ENCODE measurements at places on chromosomes 3 and 15. TPM values are rescaled to one million over a fixed set of nuclear protein-coding genes. Genes with fewer than 3 reads are reported as not detected.
A peak's percentile ranks its signal among the peaks of the same experiment; 100 is the strongest.

Gene KIF15
- 40.1 TPM for total RNA-seq

Gene HTR3E
- total RNA-seq: not detected

Gene ACVR2B
- total RNA-seq: 9.1 TPM

Gene MCF2L2
- total RNA-seq: 11.5 TPM

Gene DUT
- total RNA-seq: 279 TPM

- DNase-seq: no peak
Measured at GRCh38 chr15:99477791-99478471, 87.9 kb upstream of the MEF2A start.

DNA sequence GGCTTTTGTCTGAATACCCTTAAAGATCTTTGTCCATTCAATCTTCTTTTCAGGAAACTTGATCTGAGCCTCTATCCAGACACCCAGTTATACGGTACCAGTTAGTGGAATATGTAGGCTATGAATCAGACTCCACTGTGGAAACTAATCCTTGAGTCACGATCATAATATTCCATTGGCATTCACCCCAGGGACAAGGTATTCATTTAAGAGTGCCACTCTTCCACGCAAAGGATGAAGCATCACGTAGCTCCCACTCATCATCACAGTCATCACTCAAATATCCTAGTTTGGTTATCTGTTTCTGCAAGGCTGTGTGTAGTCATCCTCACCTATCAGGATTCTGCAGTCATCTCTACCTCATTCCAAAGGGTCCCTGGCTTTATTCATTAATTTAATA lies 85.6 kb downstream of the NEDD4 start:
- no peak for DNase-seq

DNA sequence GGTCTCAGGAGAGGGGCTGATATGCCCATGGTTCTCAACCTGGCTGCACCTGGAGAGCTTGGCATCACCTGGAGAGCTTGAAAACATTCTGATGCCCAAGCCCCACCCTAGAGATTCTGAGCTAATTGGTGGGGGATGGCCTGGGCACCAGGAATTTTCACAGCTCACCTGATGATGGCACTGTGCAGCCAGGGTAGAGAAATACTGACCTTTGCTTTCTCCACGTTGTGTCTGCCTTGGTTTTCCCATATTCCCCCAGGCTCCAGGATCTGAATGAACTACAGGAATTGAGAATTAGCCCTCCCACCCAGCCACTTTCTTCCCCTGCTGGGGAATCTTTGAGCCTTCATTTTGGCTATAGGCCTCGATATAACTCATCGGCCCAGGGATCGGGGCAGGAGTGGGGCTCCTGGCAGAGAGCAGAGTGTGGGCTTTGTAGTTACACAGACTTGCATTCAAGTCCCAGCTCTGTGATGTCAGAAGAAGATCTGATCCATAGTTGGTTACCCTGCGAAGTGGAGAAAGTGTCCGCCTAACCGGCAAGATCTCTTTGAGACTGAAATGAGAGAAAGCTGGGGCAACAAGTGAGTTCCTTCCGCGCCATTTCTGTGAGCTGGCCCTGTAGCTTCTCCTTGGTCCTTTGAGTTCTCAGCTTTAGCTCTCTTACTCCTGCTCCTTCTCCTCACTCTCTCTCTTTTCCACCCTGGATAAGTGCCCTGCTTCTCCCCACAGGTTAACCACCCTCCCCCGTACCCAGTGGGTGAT lies 33.1 kb upstream of the UBE2Q2 start:
- no peak for DNase-seq

DNA sequence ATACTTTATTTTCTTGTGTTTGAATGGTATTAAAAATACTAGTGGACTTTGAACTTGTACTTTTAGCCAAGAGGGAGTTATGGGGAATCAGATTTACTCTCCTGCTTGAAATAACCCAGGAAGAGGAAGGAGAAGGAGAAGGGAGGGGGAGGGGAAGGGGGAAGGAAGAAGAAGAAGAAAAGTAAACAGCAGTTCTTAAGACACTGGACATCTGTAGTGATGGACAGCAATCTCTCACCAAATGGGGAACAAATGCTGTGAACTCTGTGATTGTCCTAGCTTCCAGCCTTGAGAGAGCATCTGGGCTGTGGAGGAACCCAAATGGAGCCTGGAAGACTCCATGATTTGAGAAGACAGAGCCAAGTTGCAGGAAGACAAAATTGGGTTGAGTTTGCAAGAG lies 52.0 kb downstream of the VPS8 start:
- no peak for DNase-seq

DNA sequence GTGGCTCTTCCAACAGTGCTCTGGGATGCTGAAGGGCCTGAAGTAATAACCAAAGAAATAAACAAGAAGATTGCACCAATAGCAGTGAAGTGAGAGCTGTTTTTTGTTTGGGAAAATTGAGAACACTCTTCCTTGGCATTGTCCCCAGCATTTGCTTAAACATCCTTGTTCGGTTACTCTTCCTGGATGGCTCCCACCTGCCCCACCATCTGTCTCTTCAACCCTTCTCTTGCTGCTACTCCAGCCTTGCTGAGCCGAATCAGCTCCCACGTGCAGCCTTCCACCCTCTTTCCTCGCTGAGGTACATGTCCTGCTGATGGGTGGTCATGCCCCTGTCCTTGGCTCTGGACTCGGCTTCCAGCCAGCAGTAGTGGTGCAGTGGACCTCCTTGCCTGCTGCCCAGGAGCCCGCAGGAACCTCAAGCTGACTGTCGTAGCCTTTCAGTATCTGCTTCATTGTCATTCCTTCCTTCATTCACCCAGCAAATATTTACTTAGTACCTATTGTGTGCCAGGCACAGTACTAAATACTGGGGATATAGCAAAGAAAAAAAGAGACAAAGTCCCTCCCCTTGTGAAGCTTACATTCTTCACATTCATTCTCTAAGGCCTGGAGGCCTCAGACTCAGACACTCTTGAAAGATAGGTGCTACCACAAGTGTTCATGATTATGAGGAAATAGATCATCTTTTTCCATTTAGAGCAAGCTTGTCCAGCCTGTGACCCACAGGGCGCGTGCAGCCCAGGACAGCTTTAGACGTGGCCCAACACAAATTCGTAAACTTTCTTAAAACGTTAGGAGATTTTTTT lies 17.1 kb upstream of the VILL start:
- DNase-seq: no peak

DNA sequence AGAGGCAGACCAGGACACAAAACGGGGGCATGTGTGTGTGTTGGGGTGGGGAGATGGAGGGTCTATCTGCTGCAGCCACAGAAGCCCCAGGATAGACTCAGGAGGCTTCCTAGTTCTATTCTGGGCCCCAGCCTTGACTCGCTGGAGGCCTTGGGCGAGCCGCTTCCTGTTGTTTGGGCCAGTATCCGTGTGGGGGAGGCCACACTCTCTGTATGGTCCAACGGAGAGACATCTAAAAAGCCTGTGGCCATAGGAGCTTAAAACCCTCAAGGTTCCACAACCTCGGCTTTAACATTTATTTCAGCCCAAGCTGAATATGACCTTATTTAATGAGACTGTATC lies 32.8 kb downstream of the POC1A start:
- no peak for DNase-seq

DNA sequence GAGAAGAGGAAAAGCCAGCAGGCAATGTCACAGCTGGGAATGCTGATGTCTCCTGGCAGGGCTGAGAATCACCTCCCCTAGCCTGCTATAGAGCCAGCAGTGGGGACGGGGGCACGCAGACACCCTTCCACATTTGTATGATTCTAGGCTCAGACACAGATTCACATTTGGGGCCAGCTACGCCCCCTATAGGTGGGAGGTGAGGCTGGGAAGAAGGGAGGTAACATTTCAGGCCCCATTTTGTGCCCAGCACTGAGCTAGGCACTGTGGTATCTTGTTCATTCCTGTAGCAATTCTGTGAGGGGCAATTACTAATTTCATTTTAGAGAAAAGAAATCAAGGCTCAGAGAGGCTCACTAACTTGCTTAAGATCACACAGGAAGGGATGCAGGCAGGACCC lies 15.9 kb upstream of the ACAD9 start:
- peak; percentile 15 for DNase-seq
